ENCODE measurements at places on chromosomes 7 and 10. TPM values are rescaled to one million over a fixed set of nuclear protein-coding genes. Genes with fewer than 3 reads are reported as not detected.

GRCh38 chr10:70424320-70424719 lies 17.2 kb downstream of the NODAL start:
- no peaks in the 10 kb centered on the region for H3K27me3 ChIP-seq
- DNase-seq: no peak
- H3K36me3 ChIP-seq: peaks cover 49% of the 10 kb centered on the region
- no peak overlapping the region for H3K4me3 ChIP-seq
- H3K27ac ChIP-seq: no peak overlapping the region

GRCh38 chr7:92955081-92955480 lies 118.7 kb upstream of the CDK6 start:
- H3K4me3 ChIP-seq: no peak overlapping the region
- no peaks in the 10 kb centered on the region for H3K4me1 ChIP-seq
- DNase-seq: no peak
- H3K36me3 ChIP-seq: peaks cover 2% of the 10 kb centered on the region
- no peak overlapping the region for H3K27ac ChIP-seq

DNA sequence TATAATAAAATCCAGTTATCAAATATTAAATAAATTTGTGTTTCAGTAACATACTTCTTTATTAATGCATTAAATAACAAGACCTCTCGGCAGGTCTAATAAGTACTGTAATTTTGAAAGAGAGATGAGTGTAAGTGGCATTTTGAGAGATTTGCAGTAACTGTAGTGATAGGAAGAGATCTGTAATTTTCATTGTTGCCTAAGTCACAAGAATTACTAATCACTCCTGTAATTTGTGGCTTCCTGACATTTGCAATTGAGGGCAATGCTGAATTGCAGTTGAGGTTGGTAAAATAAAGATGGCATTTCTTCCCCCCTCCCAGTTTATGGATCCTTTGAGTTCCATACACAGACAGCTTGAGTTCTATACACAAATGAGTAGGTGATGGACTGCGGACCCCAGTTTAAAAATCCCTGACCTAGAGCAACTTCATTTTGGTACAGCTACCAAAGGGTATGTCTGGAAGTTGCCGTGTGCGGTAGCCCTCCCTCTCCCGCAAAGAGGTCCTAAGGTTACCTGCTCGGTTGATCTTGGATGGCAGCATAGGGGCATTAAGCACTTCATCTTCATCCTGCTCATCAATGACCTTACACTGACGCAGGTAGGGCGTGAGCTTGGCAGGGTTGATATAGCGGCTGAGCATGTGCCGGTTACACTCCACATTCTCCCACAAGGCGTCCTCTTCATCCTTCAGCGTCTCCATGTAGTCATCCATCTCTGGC lies 96.4 kb downstream of the CARD11 start:
- no peak overlapping the region for H3K27ac ChIP-seq
- no peak for DNase-seq
- no peak overlapping the region for H3K4me3 ChIP-seq
- peaks cover 25% of the 10 kb centered on the region for H3K4me1 ChIP-seq
- no peaks in the 10 kb centered on the region for H3K27me3 ChIP-seq

DNA sequence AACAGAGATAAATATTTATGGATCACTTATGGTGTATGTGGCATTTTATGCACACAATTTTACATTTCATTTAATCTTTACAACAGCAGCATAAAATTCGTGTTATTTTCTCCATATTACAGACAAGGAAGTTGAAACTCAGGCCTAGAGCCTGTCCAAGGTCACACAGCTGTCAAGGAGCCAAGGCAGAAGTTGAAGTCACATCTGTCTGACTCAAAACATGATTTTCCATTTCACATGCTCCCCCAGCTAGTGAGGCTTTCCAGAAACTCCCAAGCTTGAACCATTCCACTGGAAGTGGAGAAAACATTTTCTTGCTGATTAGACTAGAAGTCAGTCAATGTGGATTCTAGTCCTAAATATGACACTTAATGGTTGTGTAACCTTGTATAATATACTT lies 110.5 kb downstream of the HECTD2 start:
- no peaks in the 10 kb centered on the region for H3K27me3 ChIP-seq
- H3K4me3 ChIP-seq: no peak overlapping the region
- no peaks in the 10 kb centered on the region for H3K36me3 ChIP-seq
- no peak for DNase-seq
- no peaks in the 10 kb centered on the region for H3K4me1 ChIP-seq

PLAC9 gene
- total RNA-seq: not detected

Data from activated CD4-positive, alpha-beta T cell treated with anti-CD3 and anti-CD28 coated beads, Interleukin-2, amount 10 ng/mL, durations not matched to agents 7 days and 5 days (primary cell).